ENCODE measurements at places on chromosomes 2 and 18.

DNA sequence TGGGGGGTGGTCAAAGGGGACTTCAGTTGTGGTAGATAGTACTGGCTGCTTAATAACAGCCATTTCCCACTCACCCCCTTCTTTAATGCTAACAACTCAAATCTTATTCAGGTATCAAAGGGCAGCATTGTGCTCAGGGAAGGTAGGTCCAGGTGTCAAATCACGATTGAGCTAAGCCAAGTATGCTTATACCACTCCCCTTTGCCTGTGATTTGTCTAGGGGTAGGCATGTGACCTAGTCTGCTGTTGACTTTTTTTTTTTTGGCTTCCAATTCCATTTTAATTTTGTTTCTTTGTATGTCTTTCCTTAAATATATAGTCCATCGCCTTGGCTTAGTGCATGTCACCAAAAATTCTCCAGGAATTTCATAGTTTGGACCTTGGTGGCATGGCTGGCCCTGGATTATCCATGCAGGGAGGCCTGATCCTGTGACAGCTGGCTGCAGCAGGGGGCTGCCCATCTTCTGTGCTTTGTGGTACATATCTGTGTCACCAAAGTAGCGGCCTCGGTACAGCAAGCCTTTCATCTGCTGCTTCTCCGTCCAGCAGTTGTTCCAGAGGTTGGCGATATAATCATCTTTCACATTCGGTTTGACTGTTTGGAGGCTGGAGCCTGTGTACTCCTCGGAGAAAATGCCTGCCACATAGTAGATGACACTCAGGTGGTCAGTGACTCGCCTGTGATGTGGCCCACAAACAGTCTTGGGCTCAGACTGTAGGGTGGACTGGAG, 68.1 kb upstream of the SPRED2 start:
- no peak for DNase-seq

GRCh38 chr2:136651456-136652010, 113.8 kb upstream of the THSD7B start:
- DNase-seq: no peak

GRCh38 chr2:58512878-58513277, 271.8 kb upstream of the FANCL start:
- DNase-seq: no peak

DNA sequence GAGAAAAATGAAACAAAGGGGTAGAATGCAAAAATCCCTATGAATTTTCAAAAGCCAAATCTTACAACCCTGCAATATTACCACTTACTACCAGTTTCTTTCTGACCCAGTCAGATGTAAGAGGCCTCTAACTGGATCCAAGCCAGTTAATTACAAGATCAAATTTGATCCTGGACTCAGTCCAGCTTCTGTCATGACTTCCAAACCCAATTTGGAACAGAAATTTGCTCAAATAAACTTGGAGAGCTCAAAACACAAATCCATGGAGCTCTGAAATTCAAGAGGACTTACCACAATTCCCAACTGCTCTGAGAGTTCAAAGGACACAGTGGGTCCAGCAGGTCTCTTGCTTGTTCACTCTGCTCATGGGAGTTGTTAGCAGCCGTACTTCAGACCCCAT, 1271.7 kb upstream of the SLC39A10 start:
- no peak for DNase-seq

DNA sequence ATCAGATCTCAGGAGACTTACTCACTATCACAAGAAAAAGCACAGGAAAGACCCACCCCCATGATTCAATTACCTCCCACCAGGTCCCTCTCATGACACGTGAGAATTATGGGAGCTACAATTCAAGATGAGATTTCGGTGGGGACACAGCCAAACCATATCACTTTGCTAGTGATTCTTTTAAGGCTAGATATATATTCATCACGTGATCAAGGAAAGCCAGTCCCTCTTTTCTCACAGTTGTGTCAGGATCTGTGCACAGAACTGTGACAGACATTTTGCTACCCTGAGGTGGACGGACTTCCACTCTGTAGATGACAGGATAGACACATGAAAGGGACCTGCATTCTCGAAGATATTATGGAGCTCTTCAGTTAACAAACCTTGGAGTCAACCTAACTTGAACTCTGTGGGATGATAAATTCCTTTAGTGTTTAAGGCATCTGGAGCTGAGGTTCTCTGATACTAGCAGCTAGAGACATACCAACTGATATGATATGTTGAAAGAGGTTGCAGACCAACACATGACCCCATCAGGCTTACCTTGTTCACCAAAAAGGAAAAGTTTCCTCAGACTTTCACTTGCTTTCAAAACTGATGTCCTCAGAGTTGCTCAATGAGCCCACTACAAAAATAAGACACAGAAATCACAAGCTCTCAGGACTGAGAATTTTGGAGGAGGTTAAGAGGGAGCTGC, 66.3 kb upstream of the SCG2 start:
- no peak for DNase-seq

GRCh38 chr2:218340656-218341055, 16.0 kb upstream of the CATIP start:
- no peak for DNase-seq

- DNase-seq: no peak
Measured at GRCh38 chr2:50957896-50958295, 74.0 kb downstream of the NRXN1 start.

- no peak for DNase-seq
Measured at GRCh38 chr2:133579274-133579673, 11.0 kb upstream of the NCKAP5 start.

- no peak for DNase-seq
Measured at GRCh38 chr2:167555098-167555720, 666.9 kb downstream of the XIRP2 start.

DNA sequence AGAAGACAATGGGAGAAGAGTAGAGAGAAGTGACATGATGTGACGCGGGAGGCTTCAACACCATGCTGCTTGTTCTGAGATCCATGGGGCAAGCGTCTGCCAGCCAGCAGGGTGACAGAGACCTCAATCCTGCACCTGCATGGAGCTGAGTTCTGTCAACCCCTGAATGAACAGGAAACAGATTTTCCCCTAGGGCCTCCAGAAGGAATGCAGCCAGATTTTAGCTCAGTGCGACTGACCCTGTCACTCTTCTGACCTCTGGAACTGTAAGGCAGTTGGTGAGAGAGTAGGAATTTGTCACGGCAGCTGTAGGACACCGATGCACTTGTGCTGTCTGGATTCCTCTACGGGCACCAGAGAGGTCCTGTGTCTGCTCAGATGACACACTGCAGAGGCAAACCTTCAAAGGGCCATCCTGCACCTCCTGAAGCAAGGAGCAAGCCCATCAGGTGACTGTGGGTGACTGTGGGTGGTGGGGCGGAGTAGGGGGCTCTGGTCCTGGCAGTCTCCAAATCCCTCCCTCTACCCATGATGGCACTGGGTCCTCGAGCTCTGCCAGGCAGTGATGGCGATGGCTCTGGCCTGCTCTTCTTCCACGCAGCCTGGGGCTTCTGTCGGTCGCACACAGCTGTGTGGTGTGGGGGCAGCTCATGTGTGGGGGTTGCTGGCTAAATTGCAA, 194.3 kb upstream of the TWIST2 start:
- no peak for DNase-seq

- no peak for DNase-seq
Measured at GRCh38 chr2:217573571-217573970, 429.2 kb downstream of the TNS1 start.

- DNase-seq: no peak
Measured at GRCh38 chr18:34911661-34912384, 129.4 kb upstream of the MAPRE2 start.

- DNase-seq: no peak
Measured at GRCh38 chr2:71102981-71103681, 26.9 kb downstream of the MCEE start.

DNA sequence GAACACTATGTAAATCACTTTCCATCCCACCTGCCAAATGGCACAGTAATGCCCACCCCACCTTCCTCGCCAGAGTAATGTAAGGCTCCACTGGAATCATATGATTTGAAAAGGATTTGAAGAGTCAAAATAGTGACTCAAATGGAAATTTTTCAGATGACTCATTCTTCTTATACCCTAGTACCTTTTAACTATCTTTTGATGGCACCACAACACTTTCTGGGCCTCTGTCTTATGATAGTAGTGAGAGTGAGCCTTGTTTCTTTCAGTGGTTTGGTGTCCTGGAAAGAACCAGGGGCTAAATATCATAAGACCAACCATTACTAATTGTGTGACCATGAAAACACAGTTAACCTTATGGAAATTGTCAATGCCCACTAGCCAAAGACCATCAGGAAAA, 235.4 kb upstream of the SLC14A2 start:
- no peak for DNase-seq

- DNase-seq: no peak
Measured at GRCh38 chr2:231810905-231811304, 24.7 kb downstream of the COPS7B start.

DNA sequence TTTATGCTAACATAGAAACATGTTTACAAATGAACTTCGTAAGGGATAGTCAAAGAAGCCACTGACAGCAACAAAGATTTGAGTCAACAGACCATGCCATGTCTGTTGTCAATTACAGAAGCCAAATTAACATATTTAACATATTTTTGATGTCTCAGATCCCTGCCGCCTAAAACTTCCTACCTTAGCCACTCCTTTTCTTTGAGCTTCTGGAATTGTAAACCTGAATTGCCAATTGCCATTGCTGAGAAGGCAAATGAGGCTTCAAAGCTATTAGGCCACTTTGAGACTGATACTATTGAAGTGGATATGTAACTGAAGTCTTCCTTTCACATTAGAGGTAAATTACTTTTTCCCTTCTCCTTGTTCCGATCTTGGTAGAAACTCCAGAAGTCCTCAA, 66.0 kb upstream of the DSEL start:
- DNase-seq: no peak

- no peak for DNase-seq
Measured at GRCh38 chr18:50009773-50010335, 185.1 kb downstream of the MYO5B start.
